ENCODE measurements at places on chromosomes 2 and 18.

DNA sequence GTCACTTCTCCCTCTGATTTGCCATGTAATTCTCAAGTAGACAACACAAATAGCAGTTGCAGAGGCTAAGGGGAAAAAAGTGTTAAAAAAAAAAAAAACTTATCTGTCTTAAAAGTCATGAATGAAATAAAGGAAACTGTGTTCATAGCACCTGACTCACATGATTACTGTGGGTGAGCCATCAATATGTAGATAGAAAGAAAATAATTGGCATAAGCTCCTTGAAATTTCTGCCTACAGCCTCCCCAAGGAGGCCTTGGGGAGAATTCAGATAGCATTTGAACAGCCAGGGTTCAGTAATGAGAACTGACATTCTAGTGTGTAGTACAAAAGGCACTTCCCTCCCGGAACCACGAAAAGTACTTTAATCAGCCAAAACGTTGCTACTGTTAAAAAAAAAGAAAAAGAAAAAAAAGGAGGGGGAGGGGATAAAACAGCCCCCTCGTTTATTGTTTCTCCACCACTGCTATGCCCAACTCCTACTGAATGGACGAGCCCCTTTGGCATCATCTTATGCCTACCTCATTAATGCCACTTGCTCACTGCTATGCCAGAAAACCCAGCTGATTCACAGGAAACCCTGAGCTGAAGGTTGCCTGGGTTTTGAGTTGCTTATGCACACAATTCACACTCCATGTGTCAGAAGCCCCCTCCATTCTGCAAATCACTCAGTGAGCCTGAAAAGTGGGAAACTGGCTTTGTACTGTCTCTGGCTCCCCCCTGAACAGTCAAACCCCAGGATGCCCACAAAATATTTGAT lies 65.5 kb upstream of the KLF7 start:
- no peak for DNase-seq

- DNase-seq, result no peak
These were observed 313.2 kb upstream of the HS6ST1 start for GRCh38 chr2:128631698-128632500.

GRCh38 chr2:230205721-230206120 lies 14.1 kb downstream of the SP110 start:
- no peak for DNase-seq

DNA sequence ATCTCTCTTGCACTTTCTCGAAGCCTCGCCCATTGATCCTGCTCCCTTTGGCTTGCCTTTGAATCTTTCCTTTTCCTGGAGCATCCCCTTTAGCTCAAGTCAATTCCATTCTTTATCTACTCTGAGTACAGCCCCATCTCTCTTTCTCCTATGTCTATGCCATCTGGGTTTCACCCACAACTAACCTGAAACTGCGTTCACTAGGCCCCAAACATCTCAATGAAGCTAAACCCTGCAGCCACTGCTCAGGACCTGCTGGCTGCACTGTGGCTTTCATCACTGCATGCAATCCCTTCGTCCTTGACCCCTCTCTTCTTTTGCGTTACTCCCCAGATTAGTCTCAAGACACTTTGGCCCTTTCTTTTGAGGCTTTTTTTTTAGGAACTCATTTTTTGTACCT lies 81.6 kb upstream of the CYRIA start:
- no peak for DNase-seq

DNA sequence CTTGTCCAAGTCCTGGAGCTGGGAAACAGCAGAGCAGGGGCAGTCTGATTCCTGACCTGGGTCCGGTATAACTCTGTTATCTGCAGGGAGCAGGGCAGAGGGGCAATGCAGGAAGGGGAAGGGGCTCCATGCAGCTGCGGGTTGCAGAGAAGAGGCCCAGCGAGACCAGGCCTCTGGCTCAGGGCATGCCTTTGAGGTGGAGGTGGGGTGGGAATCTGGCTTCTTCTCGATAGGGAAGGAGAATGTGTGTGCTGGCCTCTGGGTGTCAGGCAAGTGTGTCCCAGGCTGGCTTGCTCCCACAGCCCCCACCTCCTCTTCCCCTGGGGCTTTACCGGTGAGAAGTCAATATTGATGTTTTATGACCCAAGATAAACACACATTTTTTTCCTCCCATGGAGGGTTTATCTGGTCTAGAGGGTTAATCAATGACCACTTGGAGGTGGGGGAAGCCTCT lies 187.1 kb upstream of the HAAO start:
- no peak for DNase-seq

GRCh38 chr18:7898181-7898580 lies 331.1 kb downstream of the PTPRM start:
- DNase-seq, result no peak

DNA sequence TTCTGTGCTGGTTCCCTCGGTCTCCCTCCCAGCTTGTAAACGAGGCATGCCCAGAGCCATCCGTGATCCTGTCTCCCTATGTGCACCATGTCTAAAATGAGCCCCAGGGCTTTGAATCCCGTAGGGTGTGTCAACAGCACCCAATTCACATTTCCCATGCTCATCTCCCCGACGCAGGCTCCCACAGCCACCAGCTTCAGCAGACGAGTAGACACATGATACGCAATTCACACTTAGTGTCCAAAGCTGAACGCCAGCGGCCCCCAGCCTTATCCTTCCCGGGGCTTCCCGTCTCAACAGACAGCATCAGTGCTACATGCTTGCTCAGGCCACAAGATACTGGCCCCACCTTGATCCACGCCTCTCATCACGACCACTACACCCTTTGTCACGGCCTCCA lies 88.1 kb downstream of the EIPR1 start:
- DNase-seq, result no peak

DNA sequence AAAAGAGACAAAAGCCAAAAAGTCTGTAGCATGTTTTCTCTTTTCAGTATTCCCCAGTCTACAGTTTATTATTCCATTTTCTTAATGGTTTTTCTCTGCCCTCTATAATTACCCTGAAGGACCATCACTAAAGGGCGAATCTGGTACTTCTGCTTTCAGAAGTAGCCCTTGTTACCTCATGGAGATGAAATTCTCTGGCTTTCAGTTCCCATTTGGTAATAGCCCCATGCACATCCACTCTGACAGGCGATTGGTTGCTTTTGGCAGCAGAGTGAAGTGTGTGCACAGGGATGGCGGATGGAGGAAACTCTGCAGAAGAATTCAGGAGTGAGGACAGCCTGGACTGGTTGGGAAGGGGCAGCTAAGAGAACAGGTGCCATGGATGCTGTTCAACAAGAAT lies 66.3 kb upstream of the NABP1 start:
- DNase-seq, result no peak

GRCh38 chr2:85865539-85866164 lies 23.1 kb downstream of the ST3GAL5 start:
- DNase-seq, result no peak

- no peak for DNase-seq
These were observed 527.0 kb downstream of the TNS1 start for GRCh38 chr2:217475791-217476190.

GRCh38 chr2:120613742-120614571 lies 121.7 kb upstream of the GLI2 start:
- DNase-seq, result no peak

GRCh38 chr2:164722616-164723338 lies 101.5 kb upstream of the GRB14 start:
- no peak for DNase-seq

DNA sequence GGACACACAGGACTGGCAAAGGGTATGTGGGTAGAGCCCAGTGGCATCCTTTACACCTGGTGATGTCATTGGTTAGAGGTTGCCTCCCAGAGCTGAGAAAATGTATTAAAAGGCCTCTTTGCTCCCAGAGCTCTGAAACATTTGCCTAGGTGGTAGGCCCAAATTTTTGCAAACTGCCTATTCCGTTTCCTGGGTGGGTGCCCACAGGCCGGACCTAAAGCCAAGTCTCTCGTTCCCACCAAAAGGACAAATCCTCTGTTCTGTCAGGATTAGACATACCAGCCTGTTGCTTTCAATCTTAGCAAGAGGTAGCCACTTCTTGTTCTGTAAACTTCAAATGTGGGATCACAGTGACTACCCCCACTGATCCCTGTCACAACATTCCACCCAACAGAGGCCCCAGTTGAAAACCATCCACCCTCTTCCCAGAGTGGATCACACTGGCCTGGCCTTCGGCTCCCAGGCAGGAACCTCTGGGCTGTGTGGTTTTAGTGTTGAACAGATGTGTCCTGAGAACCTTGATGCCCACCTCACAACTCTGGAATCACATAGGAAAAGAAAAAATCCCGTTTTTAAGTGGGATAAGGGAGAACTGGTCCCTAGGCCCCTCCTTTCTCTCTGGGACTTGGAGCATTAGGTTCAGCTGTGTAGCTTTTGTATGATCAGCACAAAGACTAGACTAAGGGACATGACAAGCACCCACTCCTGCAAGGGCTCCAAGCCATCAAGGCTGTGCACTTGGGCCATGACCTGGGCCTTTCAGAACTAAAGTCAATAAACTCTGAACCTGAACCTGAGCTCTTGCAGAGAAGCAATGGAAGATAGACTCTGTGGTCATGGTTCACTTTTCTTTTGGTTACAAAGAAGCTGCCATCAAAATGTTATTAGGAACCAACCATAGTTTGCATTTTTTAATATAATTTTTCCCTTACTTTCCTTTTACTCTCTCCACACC lies 211.3 kb downstream of the CYP26B1 start:
- peak; percentile 12 for DNase-seq
